ENCODE measurements at places on chromosomes 12 and 14.

DNA sequence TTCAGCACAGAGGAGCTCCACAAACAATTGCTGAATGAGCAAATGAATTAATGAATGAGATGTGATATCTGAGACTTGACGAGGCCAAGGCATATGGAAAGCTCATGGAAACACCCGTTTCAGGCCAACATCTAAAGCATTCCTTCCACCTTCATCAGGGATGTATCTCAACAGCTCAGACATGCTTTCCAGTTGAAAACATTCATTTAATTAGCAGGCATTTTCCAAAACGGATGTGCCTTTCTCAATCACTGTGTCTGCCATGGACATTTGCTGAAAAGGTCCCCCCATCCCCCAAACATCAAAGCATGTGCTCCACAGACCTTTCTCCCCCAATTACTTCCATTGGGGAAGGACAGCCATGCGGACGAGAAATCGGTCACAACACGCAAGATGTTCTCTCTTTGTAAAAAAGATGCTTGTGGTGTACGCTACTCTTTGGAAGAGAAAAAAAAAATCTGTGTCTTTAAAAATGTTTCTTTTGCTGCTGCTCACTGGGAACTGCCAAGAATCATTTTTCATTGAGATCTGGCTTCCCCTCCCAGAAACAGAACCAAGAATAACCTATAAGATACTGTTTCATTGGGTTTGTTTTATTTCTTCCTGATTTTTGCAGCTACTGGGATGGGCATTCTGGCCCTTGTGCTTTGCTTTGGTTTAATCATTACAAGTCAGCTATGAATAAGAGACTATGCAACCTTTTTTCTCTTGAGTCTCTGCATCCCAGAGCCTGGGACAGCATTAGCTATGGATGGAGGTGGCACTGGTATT lies 528.2 kb downstream of the MED13L start:
- no peak for DNase-seq

- no peak for DNase-seq
These were observed 37.9 kb downstream of the AKAP6 start for GRCh38 chr14:32366986-32367385.

DNA sequence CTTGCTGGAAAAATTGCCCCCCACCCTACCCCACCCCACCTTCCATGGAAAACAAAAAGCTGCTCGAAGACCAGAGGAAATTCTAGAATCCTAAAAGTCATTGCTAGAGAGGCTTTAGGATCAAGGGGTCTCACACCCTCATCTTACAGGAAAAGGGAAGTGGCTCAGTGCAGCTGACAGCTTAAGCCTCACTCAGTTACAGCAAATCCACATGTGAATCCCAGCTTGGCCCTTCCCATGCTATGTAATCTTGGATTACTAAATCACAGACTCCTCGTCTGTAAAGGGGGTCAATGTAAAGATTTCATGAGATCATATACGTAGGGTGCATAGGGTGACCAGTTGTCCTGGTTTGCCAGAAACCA lies 25.9 kb downstream of the CMKLR1 start:
- no peak for DNase-seq

- no peak for DNase-seq
These were observed 66.2 kb downstream of the PRMT8 start for GRCh38 chr12:3557116-3557697.

DNA sequence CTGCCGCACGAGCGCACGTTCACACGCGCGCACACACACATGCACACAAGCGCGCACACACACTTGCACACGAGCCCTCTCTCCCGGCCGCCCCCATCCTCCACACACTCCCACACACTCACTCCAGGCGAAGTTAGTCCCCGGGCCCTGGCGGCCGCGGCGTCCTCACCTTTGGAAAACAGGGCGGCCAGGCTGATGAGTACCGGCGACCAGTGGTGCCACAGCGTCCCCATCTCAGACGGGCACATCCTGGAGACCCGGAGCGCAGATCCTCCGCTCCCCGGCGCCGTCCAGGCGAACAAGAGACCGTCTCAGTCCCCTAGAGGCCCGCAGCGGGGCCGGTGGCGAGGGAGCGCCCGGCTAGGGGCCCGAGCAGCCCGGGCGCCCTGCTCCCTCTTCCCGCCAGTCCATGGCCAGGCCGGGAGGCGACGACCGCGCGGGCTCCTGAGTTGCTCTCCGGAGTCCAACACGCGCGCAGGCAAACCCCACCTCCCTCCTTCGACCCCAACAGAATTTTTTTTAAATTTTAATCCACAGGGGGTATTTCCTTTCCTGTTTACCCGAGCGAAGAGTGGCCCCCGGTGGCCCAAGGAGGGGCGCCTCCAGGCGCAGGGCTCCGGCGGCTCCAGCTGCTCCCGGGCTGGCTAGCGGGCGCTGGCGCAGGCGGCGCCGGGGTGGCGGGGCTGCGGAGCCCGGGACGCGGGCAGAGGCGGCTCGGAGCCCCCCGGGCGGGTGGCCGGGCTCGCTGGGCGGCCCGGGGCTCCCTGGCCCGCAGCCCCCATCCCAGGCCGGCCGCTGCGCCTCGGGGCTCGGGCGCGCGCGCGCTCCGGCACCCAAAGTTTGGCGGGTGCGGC lies 506 bp downstream of the TMEM132D start:
- DNase-seq = no peak
